ENCODE measurements at places on chromosomes 6 and 20.
A peak's percentile ranks its signal among the peaks of the same experiment; 100 is the strongest.

DNA sequence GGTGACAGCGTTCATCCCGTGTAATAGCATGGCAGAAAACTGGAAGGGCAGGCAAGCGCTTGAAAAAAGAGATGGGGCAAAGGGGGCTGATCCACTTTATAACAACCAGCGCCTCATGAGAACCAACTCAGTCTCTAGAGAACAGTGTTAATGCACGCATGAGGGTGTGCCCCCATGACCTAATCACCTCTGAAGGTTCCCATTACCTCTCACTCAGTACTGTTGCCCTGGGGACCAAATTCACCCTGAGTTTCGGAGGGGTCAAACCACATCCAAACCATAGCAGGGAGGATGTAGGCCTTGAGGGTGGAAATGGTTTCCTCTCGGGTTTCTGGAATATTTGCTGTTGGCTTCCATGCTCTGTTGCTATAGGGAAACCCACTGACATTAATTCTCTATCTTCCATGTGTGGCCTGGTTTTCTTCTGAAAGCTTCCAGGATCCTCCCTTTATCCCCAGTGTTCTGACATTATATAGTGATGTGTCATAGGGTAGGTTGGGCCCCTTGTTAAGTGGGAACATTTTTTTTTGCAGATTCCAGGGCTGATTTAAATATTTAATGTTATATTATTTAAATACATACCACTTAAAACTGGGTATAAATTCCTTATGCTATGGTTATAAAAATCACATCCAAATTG is 65.2 kb downstream of the PPP1R14C start:
- DNase-seq: no peak

GRCh38 chr6:166533205-166533824 is 53.2 kb downstream of the RAMACL start:
- no peak for DNase-seq

DNA sequence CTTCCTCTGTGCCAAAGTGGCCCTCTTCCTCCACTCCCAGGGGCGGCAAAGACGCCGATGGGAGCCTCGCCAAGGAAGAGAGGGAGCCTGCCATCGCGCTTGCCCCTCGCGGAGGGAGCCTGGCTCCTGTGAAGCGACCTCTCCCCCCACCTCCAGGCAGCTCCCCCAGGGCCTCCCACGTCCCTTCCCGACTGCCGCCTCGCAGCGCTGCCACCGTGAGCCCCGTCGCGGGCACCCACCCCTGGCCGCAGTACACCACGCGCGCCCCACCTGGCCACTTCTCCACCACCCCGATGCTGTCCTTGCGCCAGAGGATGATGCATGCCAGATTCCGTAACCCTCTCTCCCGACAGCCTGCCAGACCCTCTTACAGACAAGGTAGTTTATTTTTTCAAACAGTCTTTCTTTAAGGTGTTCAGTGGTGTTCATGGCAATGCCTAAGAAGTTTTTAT is 64.9 kb downstream of the FNDC1 start:
- DNase-seq: no peak

DNA sequence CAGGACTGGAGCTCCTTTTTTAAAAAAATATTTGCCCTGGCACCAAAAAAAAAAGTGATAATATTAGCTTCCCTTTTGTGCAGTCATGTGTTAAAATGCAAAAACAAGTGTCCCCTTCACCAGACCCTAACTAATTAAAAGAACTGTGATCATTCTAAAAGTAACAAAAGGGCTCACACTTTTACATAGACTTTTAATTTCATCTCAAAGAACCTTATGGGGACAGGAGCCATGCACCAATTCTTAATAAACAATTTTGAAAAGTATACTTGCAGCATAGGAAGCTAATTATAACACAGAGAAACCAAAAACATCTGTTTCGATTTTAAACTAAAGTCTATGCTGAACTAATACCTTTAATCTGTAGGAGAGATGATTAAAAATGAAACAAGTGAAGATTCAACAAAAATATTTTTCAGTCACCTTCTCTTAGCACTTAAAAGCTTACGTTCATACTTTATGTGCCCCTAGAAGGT is 17.3 kb downstream of the STX7 start:
- DNase-seq: no peak

GRCh38 chr20:13442986-13443385 is 195.7 kb downstream of the TASP1 start:
- DNase-seq: no peak

GRCh38 chr20:46057856-46058598 is 29.0 kb downstream of the SLC12A5 start:
- DNase-seq: no peak

- peak; percentile 48 for DNase-seq
Observed at GRCh38 chr20:10524034-10524476, 89.0 kb downstream of the SLX4IP start.

- DNase-seq: no peak
Observed at GRCh38 chr20:8627340-8628004, 441.4 kb upstream of the PLCB4 start.

- no peak for DNase-seq
Observed at GRCh38 chr20:20897922-20898321, 185.5 kb upstream of the RALGAPA2 start.

DNA sequence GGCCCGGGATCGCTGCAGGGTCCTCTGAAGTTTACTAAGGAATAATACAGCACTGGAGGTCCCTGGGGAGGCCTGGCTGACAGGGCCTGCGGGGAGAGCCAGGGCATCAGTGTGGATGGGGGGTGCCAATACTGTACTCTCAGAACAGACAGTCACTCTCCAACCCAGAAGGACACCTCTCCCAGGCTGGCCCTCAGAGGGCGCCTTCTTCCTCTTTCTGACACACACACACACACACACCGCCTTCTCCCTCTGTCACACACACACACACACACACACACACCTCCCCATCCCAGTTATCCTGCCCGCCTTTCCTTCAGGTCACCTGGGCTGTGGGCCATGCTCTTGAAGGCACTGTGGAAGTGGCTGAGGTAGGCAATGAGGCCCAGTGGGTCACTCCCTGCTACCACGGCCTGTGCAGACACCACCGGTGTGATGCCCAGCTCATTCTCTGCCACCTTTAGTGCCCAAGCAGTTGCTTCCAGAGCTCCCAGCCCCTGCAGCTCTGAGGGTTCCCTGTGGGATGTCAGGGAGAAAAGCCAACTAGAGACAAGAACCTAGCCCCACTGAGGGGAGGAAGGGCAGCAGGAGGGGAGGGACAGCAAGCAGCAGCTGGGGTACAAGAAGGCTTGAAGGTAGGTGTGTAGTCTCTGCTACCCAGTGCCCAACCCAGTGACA is 7.5 kb downstream of the SMPD2 start:
- no peak for DNase-seq

- no peak for DNase-seq
Observed at GRCh38 chr6:166541876-166542579, 44.5 kb downstream of the RAMACL start.

- no peak for DNase-seq
Observed at GRCh38 chr20:8147476-8147875, 15.4 kb downstream of the PLCB1 start.

DNA sequence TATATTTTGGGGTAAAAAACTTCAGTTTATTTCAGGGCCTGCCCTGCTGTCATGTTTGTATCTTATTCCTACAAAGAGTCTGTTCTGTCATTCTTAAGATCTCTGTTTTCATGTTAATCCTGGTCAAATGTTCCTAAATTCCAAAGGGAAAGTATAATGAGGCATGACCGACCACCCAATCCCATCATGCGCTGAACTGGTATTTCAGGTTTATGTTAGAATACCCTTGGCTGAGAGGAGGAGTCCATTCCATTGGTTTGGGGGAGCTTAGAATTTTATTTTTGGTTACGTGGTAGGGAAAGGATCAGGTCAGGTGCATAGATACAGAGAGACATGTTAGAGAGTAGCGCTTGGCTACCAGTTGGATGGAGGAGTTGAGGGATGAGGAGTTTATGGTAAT is 25.7 kb downstream of the CFAP61 start:
- DNase-seq: no peak

GRCh38 chr20:58619864-58620431 is 31.1 kb upstream of the STX16 start:
- no peak for DNase-seq

- no peak for DNase-seq
Observed at GRCh38 chr6:67870321-67870720, 764.8 kb upstream of the ADGRB3 start.

- DNase-seq: no peak
Observed at GRCh38 chr6:108744996-108745395, 103.2 kb upstream of the ARMC2 start.

DNA sequence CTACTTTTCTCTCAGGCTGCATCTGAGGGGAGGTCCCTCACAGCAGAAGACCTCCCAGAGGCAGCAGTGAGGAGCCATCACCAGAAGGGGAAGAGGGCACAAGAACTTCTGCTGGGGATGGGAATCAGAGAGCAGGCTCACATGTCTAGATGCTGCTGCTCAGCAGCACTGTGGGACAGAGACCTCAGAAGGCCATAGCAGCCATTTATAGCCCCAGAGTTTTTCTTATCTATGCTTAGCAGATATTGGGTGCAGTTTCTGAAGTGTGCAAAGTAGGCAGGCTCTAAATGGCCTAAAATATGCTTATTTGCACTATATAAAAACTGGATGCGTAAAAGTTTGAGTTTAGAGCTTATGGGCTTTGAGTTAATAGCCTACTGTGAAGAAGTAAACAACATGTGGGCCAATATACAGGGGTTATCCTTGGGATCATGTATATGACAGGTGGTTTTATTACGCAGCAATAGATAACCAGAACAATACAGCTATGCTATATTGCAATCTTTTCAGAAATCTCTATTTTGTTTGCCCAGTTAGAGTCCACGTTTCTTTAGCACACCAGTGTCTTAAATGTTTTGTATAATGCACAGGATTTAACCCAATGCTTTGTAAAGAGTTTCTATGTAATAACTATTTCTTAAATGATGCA is 60.2 kb upstream of the TMEM244 start:
- DNase-seq: no peak

DNA sequence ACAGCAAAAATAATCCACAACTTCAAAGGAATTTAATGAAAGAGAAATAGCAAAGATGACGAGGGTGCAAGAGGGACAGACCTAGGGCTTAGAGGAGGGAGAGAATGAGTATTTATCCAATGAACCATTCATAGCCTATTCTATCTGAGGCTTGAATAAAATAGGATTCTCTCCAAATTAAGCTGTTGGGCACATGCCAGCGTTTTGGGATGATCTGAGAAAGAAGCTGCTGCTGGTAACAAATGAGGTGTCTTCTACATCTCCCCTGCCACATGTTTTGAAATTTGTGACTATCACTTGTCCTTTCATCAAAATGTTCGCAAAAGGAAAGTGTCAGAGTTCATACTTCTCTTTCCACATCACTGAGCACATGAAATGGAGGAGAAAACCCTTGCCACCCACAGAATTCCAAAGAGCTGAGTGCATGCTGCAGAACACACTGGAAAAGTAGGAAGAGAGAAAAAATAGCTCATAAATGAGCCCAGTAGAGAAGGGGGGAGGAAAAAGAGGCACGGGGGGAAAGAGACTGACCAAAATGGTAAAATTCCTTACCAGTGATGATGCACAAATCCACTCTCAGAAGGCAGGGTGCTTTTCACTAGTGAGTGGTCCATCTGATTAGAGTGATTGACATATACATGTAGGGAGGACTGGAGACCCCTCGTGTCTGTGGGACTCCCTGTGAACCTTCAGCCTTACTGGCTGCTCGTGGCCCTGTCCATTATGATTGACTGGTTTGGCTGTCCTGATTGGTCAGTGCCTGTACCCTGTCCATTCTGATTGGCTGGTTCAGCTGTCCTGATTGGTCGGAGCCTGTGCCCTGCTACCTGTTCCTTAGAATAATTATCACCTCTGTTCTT is 180.5 kb downstream of the OGFRL1 start:
- DNase-seq: no peak

GRCh38 chr6:144955859-144956258 is 670.7 kb downstream of the UTRN start:
- no peak for DNase-seq

DNA sequence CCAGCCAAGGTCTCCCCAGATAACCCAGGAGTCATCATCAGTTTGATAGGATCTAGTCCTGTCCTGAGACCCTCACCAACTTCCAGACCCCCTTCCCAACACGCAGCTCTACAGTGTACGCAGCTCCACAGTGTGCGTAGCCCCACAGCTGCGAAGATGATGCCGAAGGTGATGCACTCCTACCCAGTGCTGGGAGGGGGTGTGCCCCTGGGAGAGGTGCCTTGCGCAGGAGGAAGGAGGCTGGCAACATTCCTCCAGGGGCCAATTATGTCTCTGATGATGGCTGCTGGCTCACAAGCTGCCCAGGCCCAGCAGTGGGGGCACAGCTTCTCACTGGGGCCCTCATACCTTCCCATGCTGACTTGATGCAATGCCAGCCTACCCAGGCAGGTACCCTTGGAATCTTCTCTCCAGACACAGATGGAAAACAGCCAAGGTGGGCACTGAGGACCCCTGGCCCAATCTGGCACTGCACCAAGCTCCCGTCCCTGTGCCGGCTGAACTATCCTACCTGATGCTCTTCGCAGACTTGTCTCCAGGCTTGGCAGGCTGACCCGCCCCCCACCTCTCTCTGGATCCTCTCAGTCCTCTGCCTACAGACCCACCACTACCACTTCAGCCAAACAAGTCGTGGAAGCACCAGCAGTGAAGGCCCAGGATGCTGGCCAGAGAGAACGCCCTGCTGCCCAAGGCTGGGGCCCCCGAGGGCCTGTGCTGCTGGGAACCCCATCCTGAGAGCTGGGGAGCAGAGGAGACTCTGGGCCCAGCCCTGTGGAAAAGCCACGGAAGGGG is 1.4 kb downstream of the ZNF512B start:
- no peak for DNase-seq

- DNase-seq: peak; percentile 9
Observed at GRCh38 chr6:123415844-123416468, 220.8 kb downstream of the TRDN start.
